ENCODE measurements at places on chromosomes 2 and 18.

- DNase-seq: no peak
Measured at GRCh38 chr2:182404092-182404491, 22.7 kb downstream of the PDE1A start.

DNA sequence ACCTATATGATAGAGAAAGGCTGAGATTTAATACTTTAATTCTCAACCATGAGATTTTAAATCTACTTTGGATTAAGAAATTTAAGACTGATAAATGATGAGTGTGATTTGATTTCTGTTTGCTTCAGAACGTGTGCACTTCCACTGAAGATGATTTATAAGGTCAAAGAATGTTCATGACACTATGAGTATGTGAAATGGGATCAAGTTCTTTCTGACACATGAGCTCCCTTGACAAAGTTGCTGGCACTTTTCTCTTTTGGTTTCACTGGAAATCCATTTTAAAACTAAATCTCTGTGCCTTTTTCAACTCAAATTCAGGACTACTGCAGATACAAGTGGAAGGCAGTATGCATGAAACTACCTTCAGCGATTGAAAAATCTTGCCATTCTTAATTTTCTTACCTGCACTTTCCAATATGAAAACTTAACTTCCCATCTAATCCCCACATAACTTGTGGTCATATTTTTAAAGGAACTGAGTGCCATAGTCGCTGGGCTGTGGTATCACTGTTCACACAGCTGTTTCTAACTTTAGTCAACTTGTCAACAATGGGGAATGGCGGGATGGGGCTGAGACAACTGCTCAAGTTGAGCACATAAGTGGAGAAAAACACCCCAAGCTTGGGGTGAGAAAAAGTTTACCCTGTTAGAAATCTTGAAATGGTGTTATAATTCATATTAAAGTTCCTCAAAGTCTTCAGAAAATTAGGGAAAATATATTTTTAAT is 51.8 kb upstream of the TTN start:
- no peak for DNase-seq

DNA sequence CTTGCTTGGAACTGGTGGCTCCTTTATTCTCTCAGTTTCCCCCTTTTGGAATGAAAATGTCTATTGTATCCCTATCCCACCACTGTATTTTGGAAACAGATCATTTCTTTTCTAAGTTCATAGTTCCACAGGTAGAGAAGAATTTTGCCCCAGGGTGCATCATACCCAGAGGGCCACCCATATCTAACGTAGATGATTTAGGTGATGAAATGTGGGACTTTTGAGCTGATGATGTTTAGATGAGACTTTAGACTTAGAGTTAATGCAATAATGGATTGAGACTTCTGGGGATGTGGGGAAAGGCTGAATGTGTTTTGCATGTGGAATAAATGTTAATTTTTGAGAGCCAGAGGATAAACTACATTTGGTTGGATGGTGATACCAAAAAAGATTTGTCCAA is 107.9 kb upstream of the CYP26B1 start:
- DNase-seq: no peak

GRCh38 chr18:3171631-3172030 is 48.1 kb downstream of the MYOM1 start:
- no peak for DNase-seq

DNA sequence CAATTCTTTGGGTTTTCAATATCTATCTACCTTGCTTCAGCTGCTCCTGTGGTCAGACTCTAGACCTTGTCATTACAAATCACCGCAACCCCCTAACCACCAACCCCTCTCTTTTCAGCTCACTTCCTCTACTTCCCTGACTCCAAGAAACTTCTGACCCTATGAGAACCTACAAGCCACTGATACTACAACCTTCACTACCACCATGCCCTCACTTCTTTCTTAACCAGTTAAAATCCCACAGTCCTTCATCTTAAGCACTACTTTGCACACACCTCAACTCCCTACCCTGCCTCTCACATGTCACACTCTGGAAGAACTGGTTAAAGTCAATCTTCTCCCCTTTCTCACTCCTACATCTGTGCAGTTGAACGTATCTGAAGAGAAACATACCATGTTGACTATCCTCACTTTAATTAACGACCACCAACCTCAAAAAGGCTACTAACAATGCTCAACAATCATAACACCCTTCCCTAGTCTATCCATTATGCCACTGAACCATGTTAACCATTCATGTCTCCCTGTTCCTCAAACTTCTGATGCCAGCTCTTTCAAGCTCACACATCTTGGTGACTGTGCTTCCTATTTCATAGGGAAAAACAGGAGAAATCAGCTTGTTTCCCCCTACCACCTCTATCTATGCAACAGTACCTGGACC is 12.6 kb downstream of the EIF2AK3 start:
- no peak for DNase-seq

GRCh38 chr18:40935423-40935822 is 1019.6 kb upstream of the PIK3C3 start:
- DNase-seq: no peak

DNA sequence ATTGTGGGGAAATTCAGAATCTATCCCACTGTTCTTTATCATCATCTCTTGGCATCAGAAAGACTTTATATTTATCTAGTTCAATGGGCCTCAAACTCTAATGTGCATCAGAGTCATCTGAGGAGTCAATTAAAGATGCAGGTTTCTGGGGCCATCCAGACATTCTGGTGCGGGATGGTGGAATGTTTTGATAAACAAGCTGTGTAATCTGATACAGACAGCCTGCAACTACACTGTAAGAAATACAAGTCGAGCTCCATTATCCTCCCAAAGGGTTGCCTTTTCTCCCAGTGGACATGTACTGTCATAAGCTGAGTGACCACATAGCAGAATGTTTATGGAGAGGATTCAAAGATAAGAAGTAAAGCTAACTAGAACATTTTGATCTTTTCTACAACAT is 515.3 kb upstream of the DCC start:
- DNase-seq: no peak

DNA sequence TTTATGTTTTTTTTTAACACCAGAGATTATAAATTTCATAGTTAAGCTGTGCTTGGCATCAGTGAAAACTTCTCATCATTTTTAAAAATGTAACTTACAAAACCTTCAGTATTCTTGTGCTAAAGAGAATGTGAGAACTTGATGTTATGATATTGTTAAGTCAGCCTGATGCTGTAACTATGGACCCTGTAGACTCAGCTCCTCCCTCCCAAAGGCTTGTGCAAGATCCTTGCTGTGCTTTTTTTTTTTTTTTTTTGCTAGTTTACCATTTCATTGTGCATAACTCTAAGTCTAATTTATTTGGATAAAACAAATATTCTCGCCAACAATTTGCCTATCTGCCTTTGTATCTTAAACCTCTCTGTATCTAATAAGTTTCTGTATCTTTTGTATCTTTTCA is 12.9 kb upstream of the TFPI start:
- no peak for DNase-seq

- no peak for DNase-seq
Measured at GRCh38 chr2:138267902-138268254, 233.7 kb upstream of the SPOPL start.

DNA sequence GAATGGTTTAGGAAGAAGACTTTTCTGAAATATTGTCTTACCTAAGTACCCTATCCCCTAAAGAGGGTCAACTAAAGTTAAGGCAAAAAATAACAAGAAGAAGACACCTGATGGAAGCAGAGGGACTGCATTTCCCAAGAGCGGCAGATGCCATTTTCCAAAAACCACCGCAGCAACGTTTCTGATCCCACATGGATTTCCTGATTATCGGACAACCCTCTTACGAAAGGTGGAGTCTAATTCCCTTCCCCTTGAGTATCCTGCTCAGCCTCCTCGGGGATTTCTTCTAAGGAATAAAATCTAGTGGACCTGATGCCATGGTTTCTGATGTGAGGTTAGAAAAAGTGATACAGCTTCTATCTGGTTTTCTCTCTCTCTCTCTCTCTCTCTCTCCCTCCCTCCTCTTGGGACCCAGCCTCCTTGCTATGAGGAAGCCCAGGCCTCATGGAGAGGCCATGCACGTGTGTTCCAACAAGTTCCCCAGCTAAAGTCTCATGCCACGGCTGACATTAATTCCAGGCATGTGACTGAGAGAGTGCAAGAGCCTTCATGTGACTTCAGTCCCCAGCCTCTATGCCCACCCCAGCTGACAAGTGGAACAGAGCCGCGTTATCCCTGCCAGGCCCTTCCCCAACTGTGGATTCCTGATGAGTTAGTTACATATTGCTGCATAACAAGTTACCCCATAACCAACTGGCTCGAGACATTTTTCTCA is 150.3 kb downstream of the SMAD2 start:
- no peak for DNase-seq

- DNase-seq: no peak
Measured at GRCh38 chr2:148568597-148568996, 76.0 kb upstream of the EPC2 start.

DNA sequence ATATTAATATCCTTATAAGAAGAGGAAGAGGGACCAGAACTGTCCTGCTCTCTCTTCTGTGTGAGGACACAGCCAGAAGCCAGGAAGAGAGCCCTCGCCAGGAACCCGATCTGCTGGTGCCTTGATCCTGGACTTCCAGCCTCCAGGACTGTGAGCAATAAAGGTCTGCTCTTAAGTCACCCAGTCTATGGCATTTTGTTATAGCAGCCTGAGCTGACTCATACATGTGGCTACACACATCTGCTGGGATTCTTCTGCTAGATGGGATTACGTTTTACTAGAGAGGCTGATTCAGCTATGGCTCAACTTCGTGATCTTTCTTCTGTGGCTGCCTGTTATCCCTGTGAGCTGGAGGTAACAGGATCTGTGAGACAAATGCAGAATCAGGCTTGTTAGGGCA is 29.6 kb downstream of the ARL4C start:
- no peak for DNase-seq

DNA sequence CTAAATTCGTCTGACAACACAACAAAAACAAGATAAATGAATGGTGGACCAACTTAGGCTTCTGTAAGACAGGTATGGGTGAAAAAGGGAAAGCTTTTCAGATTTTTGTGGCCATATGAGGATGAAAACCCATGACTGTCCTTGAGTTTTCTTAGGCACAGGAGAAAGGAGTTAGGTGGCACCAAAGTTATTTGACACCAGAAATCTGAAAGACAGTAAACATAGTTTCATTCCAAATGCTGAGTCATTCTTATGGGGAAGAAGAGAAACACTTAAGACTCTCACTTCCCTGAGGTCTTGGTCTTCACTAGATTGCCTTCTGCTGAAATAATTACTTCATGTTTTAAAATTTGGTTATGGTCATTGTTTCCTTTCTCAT is 5.2 kb upstream of the GPD2 start:
- DNase-seq: no peak

GRCh38 chr2:27506587-27506986 is 9.9 kb downstream of the GCKR start:
- no peak for DNase-seq

GRCh38 chr2:106189325-106189724 is 4.8 kb downstream of the UXS1 start:
- DNase-seq: no peak

GRCh38 chr2:12663306-12664037 is 53.3 kb upstream of the TRIB2 start:
- DNase-seq: no peak

DNA sequence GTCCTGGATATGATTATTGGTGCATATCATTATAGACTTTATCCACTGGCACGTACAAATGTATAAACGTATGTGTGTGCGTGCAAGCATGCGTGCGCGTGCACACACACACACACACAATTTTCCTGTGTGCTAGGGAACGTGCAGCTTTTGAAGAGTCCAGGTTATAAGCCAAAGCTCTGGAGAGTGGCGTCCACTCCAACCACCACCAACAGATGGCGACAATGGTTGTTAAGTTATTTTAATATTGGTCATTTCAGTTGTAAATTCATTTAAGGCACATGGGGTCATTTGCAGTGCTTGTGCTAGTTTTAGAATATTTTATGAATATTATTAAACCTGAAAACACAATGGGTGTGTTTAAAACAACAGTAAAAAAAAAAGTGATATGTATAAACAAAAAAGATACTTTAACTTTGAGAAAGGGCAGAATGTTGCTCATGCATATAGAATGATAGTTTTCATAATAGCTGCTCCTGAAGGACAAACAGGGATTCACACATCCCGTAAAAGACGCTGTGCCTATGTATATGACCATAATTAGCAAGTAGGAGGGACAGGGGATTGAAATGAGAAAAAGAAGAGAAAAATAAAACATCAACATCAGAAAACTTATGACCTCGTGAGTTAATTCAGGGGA is 124.2 kb upstream of the ITGB6 start:
- DNase-seq: peak; percentile 48

DNA sequence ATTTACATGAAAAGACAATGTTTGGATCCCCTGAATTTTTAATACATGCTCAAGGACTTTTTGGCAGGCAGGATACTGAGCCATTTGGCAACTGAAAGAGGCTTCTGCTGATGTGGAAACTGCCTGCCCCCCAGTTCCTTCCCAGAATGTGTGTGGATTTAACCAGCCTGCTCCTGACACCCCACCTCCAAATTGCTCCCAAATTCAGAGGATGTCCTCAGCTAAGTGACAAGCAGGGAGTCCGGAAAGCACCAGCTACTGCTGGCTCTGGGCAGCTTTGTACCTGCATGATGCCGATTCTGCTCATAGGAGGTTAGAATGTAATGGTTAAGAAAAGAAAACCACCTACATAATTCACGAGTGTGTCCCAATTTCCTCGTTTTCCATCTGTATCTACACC is 197.5 kb downstream of the CDH20 start:
- DNase-seq: no peak

GRCh38 chr18:44025421-44025820 is 655.3 kb upstream of the SETBP1 start:
- DNase-seq: no peak

DNA sequence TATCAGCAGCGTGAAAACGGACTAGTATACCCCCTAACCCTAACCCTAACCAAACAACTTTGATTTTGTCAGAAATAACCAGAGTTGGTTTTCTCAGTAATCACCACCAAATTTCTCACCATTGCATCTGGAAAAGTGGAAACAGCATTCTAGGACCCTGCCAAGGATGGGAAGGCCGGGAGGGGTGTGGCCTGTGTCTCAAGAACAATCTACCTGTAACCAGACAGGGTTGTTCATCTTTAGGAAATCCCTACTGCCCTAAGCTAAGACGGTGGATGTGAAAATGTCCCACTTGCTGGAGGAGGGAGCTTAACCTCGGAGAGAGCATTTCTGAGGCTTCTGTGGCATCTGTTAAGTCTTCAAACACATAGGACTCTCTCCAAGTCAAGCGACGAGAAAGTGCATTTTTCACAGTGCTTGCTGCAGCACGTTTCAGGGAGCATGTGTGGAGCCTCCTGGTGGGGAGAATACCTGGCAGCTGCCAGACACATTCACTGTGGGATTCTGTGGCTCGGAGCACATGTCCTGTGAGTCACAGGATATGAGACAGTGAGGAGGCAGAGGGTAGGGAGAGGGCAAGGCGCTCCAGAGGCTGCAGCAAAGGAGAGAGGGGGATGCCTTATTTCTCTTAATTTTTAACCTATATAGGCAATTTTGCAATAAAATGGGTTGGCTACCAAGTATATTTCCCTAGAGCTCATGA is 207.5 kb downstream of the SPP2 start:
- DNase-seq: peak; percentile 21

DNA sequence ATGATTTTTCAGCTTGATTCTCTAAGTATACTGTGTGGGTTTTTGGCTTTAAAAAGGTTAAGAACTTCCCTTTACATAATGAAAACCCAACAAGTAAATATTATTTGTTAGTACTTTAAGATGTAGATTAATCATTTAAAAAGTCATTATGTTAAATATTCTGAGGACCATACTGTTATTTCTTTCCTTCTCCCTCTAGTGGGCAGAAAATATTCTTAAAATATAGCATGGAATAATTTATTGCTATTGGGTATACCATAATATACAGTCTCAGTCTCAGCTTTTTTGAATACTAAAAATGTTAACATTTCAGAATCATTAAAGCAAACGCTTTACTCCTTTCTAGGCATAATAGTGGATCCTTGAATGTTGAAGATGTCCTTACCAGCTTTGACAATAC is 28.1 kb downstream of the CAMKMT start:
- DNase-seq: no peak

Measured in SK-N-DZ (cell line).